ENCODE measurements at places on chromosomes 7 and 10.
A peak's percentile ranks its signal among the peaks of the same experiment; 100 is the strongest.

- no peak for DNase-seq
Measured at GRCh38 chr7:81583882-81584533, 185.8 kb downstream of the HGF start.

GRCh38 chr7:150994141-150994837 is 3.5 kb downstream of the NOS3 start:
- DNase-seq: no peak

DNA sequence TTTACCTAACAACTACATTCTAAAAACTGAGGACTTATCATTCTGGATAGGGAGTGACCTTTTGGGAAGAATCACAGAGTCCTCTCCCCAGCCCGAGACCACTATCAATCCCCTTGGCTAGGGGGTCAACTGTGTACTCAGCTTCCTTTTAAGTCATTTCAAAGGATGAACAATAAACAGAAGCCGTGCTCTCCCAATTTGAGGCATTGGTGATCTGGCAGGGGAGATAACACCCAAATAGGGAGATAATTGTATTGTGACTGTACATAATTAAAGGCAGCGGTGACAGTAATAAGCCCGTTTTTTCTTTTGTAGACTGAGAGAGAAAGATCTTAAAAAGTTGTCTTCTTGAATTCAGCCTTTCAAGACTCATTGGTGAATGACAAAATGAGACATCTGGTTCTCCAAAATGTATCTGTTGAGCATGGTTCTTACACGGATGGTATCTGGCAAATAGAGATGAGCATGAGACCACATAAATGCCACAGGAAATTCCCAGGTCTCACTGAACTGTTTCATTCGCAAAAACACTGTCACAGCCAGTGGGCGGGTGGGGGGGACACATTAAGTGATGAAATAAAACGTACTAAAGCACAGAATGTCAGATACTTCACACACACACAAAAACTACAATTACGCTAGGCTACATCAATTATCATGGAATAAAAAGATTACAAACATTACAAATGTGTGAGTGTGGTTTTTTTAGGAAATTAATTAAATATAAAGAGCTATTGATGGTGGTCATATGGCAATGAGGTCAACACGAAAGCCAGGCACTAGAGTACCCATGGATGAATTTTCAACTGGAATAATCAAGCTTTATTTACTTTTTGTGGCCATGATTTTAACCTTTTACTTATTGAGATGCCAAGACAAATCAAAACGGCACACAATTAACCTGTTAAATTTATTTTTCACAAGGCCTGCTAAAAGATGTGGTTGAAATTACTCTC is 108.4 kb downstream of the HIPK2 start:
- DNase-seq: no peak

DNA sequence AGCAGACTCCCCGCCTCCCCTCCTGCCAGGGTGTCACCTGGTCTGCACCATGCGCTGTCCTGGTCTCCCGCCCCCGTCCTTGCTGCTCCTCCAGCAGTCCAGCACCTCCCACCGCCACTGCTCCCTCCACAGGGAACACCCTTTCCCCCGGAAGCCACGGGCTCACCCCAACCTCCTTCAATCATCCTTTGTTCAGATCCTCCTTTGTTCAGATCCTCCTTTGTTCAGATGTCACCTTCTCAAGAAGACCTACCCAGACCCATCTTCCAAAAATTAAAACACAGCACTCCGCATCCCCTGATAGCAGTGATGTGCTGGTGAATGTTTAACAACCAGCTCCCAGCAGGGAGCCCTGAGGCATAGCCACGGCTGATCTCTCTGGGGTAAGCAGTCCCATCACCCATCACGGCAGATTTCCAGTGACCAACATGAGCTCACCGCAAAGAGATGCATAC is 237.7 kb downstream of the USP6NL start:
- DNase-seq: no peak

- no peak for DNase-seq
Measured at GRCh38 chr10:12728494-12728893, 273.0 kb downstream of the CCDC3 start.

DNA sequence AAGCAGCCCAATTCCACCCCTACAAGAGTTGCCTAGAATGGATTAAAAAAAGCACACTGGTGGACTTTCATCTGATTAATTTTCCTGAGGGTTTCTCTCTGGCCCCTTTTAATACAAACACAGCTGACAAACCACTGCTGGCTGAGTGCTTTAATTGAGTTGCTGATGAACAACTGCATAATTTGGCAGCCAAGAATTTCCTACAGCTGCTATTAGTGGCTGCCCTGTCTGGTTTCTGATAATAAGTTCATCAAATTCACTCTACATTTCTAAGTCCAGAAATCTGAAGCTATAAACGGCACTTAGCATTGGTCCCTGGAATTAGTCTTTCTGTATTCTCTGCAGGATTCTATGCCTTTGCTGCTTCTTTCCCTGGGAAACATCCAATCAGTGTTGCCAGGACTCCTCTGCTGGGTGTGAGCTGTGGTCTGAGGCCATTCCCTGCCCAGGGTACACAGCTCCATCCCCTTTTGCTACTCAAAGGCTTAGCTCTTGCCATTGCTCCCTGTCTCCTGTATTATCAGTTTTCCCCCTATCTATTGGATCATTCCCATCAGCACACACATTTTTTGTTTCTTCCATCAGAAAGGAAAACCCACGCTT is 110.6 kb downstream of the LSM5 start:
- DNase-seq: no peak

DNA sequence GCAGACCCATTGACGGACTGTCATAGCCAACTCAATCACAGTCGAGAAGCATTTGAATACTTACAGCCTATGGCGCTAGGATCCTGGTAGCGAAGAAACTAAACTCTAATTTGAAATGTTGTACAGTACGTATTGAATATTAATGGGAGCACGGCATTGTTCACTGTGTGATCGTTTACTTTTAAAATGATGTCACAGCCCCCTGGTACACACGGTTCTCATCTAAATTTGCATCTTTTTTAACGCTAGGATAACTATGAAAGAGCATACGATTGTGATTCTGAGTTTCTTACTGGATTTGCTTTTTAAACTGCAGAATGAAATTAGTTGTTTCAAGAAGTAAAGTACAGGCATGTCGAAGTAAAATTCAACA is 895 bp upstream of the NAPEPLD start:
- no peak for DNase-seq

DNA sequence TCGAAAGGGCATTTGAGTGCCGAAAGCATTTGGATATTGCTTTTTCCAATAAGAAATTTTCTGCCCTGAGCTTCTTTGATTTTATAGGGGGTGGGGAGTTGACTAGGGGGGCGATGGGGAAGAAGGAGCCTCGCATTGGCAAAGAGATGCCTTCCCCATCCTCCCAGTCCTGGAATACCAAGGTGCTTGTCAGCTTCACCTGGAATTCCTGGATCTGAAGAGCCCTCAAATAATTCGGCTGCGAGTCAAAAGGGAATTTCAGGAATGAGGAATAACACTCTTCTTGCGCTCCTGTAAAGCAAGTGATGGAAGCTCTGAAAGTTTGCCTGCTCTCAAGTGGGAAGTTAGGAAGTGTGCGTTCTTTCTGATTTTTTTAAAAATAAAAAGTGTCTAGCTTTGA is 7.3 kb downstream of the NXPH1 start:
- no peak for DNase-seq

GRCh38 chr7:153530441-153530840 is 521.8 kb upstream of the DPP6 start:
- no peak for DNase-seq

DNA sequence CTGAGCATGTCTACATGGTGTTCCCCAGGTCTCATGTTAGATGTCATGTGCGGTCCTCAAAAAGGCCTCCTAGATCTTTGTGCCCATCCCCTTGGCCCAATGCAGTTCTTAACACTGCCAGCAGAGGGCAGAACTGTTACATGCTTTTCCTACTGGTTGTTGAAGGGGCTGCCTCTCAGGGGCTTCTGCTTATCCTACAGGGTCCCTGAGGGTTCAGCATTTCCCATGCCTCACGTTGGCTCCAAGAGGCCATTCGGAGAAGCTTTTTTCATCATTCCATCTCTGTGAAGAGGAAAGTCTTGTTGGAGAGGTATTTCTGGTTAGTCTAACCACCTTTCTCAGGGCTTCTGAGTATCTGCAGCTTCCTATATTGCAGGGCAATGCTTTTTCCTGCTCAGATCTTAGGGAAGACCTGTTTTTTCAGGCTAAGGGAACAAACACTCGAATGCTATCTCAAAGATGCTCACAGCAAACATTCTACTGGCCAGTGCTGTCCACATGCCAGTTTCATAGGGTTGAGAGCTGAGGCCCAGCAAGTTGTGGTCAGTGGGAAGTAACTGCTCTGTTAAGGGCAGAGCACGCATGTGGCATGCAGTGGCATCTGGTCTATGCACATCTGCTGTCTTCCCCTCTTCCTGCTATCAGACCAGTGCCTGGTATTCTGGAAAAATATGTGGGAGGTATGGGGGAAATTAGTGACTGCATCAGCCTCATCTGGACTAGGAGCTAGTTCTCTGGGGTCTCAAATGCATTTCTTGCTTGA is 31.5 kb downstream of the MBL2 start:
- peak; percentile 7 for DNase-seq

- no peak for DNase-seq
Measured at GRCh38 chr10:99534939-99535763, 2.4 kb downstream of the NKX2-3 start.

- peak; percentile 21 for DNase-seq
Measured at GRCh38 chr10:75403144-75403938, 1.8 kb upstream of the ZNF503 start.

DNA sequence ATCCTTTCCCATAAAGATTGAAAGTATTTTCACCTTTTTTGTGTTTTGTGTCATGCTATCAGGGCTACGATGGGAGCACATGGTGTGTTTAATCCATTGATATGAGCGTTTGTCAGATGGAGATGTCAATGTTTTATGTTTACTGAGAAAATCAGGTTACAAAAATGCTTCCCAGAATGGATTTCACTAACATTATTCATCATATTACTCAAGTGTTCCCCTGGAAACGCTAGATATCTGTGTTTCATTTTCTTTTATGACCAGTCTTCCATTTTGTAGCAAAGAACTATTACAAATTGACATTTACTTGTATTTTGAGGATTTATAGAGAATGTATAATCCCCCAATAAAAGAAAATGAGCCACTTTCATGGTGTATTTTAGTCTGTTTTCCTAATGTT is 293.5 kb upstream of the AKR1E2 start:
- no peak for DNase-seq

- no peak for DNase-seq
Measured at GRCh38 chr7:70035955-70036354, 437.7 kb downstream of the AUTS2 start.

DNA sequence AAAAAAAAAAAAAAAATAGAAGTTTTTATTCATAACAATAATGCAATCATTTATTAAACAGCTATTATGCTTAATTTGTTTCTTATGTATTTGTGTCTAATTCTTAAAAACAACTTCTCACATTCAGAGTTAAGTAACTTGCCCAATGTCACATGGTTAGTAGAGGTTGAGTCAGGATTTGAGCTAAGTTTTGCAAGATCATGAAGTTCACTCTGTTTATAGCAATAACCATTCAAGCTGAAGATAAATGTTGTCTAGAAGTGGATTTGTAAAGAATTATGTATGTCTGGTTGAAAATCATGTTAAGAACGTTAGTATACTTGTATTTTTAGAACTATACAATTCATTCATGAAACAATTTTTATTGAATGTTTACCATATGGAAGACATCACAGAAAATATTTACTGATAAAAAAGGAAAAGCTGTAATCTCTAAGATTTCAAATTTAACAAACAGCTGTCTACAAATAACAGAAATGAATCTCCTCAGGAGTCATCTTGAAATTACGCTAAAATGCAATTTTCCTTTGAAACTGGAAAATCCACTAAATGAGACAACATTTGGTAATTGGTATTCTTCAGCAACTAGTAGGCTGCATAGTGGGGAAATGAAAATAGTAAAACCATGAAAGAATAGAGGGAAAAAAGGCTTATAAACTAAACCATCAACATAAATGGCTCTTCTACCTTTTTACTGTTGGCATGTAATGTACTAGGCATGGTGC is 70.5 kb upstream of the AHR start:
- DNase-seq: no peak

- DNase-seq: no peak
Measured at GRCh38 chr7:42084263-42084662, 152.7 kb downstream of the GLI3 start.

GRCh38 chr10:10845185-10845584 is 172.5 kb upstream of the CELF2 start:
- DNase-seq: no peak

GRCh38 chr7:25541094-25541821 is 313.0 kb upstream of the NPVF start:
- no peak for DNase-seq

DNA sequence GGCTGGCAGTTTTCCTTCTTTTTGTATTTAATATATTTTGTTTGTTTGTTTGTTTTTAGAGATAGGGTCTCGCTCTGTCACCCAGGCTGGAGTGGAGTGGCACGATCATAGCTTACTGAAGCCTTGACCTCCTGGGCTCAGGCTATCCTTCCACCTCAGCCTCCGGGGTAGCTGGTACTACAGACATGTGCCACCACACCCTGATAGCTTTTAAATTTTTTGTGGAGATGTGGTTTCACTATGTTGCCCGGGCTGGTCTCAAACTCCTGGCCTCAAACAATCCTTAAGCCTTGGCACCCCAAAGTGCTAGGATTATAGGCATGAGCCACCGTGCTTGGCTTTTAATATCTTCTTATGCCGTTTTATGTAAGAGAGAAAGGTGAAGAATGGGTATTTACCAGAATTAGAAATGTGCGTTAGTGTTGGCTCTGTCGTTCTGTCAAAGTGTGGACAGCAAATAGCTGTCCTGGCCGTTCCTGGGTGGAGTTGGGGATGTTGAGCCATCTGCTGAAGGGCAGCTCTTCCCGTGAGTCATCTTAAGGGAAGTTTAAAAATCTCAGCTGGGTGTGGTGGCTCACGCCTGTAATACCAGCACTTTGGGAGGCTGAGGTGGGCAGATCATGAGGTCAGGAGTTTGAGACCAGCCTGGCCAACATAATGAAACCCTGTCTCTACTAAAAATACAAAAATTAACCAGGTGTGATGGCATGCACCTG is 14.8 kb downstream of the OGDH start:
- no peak for DNase-seq

DNA sequence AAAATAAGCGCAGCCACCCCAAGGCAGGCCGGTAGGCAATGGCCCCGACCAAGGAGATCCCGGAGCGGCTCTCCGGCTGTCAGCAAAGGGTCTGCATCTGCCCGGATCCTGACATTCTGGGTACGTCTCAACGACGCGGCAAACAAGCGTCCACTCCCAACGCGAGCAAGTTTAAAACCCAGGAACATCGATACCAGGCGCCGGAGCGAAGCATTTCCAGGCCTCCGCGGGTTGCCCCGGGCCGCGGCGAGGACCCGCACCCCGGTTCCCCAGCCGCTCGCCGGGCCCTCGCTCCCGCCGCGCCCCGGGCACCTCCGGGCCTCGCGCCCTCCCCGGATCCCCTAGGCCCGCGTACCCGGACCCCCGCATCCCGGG is 453 bp downstream of the URGCP start:
- DNase-seq: no peak
